ENCODE measurements at places on chromosomes 1 and 21.

- no peak for DNase-seq
Measured at GRCh38 chr1:165633614-165634013, 2.6 kb downstream of the MGST3 start.

DNA sequence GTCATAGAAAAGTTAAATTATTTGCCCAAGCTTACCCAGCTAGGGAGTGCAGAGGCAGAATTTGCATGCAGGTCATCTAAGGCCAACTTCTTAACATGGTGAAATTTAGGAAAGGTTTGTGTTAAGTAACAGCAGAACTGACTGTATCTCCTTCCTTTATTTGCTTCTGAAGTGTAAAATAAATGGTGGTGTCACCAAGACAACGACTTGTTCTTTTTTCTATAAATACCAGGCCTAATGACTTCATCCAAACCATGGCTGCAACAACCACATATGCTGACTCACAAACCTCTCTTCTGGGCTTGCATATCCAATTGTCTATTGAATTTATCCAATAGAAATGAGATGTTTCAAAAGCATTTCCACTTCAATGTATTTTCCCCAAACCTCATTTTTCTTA, 19.1 kb downstream of the COL24A1 start:
- DNase-seq = peak; percentile 36

DNA sequence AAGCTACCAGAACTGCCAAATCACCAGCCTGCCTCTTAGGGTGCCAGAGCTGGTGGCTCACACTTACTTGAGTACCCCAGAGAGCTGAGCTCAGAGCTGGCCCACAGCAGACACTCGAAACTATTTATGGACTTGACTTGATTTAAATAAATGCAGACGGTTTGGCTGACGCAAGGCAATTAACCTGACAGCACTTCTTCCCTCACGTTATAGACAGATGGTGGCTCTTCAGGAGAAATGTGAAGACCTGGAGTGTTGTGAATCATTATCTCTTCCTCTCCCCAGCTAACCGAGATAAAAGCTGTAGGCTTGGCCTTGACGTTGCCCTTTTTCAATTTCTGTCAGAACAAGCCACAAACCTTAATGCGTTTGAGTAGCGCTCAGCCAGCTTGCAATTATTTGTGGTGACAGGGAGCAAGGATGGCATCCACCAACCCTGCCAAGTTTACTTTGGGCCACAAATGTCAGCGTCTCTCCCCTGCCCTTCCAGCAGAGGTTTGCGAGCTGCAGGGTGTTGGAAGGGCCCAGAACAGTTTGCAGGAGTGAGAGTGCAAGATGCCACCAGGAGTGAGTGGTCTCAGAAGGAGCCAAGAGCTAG, 34.0 kb upstream of the BCAR3 start:
- no peak for DNase-seq

DNA sequence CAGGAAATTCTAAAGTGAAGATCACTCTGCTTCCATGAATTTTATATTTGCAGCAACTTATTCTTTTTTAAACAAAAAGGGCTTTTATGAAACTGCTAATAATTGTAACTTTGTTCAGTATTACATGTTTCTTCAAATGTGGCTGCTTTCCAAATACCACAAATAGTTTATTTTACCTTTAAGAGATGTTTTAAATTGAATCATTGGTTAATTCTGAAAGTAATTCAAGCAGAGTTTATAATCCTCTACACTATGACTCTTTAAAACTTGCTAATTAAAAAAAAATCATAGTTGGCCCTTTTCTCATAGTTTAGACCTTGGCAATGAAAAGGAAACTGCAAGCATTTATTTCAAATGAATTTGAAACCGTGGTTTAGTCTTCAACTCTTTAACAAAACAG, 59.6 kb downstream of the SDCCAG8 start:
- DNase-seq = no peak

DNA sequence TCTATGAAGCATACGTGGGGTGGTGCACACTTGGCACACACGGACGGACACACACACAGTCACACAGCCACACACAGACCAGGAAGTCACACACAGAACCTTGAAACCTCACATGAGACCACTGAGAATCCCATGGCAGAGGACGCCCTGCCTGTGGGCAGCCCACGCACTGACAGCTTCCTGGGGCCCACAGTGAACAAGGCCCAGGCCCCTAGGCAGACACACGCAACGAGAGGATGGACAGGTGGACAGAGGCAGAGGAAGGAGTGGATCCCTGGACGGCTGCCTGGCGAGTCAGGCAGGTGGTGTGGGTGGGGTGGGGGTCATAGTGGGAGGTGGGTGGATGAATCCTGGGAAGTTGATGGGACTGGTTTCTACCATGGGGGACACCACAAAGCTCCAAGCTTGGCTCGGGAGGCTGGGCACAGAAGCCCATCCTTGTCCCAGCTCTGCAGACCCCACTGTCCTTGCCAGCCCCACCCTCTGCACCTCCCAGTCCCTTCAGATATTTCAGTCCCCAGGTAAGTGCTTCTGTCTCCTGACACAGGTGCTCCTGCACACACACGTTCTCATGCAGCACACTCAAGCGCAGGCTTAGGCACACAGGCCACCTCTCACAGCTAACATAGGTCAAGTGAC, 49.1 kb downstream of the WNT9A start:
- DNase-seq = peak; percentile 10

- no peak for DNase-seq
Measured at GRCh38 chr1:8603220-8603616, 214.2 kb downstream of the RERE start.

DNA sequence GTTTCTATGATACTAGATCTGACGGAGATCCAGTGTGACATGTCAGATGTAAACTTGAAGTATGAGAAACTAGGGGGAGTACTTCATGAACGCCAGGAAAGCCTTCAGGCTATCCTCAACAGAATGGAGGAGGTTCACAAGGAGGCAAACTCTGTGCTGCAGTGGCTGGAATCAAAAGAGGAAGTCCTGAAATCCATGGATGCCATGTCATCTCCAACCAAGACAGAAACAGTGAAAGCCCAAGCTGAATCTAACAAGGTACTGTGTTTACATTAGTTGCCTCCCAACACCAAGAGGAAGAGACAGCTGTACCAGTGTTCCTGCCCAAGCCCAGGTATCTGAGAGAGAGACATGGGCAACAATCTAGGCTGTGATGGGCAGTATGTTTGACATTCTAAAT, 112.2 kb upstream of the BMP8A start:
- no peak for DNase-seq

GRCh38 chr1:155125946-155126555, 1.6 kb upstream of the EFNA1 start:
- DNase-seq = no peak

GRCh38 chr1:160214481-160215140, 9.4 kb downstream of the PEA15 start:
- no peak for DNase-seq

DNA sequence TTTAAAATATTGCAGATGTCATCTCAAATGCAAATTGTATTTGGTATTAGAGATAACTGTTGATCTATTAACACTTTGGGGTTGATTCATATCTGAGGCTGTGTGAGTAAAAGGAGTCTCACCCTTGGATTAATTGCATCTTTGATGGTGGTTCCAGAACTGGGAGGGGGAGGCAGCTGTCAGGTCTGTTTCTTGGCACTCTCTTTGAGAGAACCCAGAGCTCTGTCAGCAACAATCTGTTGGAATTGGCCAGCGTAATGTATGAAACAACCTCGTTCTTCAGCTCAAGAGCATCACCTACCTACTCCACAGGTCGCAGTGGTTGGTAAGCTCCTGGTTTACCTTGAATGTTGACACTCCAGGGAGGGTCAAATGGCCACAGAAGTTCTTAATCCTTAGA, 424.1 kb downstream of the CAMTA1 start:
- no peak for DNase-seq

- DNase-seq = no peak
Measured at GRCh38 chr1:51285055-51285454, 45.3 kb downstream of the TTC39A start.

GRCh38 chr1:222790520-222790919, 24.3 kb upstream of the DISP1 start:
- no peak for DNase-seq

- DNase-seq = peak; percentile 44
Measured at GRCh38 chr21:42403611-42404231, at the start of gene UBASH3A. UBASH3A (plus strand) TSS chr21:42403902; CDS start chr21:42403946, 44 bp downstream.

DNA sequence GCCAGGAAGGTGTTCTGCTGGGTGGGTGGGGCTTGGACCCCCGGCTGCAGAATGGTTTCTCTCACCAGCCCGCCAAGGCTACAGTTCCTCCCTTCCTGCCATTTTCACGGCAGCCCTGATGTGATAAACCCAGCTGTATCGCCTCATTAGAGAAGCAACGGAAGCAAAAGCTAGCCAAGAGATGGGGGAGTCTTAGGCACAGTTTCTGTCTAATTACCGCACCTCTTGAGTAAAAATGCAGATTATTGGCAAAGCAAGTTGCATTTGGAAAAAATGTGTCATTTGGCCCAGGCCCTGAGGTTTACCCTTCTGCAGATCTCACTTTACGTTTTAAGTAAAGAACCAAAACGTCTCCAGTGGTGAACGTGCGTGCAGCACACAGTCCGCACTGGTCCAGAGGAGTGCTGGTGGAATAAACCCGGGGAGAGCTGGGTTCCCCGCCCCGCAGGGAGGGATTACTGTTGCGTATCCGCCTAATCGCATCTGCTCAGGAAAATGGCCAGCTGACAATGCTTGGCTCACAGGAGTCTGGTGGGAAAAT, 109.9 kb downstream of the GALNT2 start:
- DNase-seq = no peak

GRCh38 chr1:66494482-66494881, 39.5 kb upstream of the SGIP1 start:
- no peak for DNase-seq

GRCh38 chr1:101235216-101235695, 1.6 kb upstream of the S1PR1 start:
- DNase-seq = peak; percentile 45

GRCh38 chr1:171403393-171403792, 81.9 kb upstream of the PRRC2C start:
- DNase-seq = no peak

GRCh38 chr21:38486221-38486620, 12.1 kb downstream of the ERG start:
- DNase-seq = no peak

DNA sequence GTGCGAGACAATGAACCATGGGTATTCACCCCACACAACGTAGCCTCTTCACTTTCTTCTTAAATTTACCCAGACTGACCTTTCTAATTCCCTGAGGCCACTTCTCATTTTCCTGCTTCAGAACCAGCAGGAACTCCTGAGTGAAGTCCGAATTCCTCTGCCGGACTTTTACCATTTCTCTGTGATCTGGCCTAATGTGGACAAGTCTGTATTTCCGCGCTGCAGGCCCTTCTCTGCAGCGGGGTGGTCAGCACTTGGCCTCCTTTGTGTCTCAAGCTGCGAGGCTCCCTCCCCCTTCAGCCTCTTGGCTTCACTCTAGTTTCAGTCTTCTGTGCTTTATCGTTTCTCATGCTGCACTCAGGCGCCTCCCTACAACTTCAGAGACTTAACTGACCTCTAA, 9.4 kb upstream of the CTBS start:
- no peak for DNase-seq

DNA sequence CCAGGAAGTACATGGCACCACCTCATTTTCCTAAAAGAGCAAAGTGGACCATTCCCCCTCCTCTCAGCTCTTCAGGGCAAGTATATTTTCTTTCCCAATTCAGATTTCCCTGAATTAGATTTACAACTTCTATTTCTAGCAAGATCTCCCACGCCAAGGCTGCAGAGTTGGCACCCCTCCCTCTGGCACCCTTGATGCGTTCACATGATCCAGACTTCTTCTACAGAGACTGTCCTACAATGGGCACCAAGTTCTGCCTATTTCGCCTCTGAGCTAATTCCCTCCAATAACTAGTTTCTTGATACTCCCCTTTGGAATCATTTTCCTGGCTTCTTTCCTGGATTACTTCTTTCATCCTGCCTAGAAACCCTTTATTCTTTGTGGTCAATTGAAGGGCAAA, 122.0 kb downstream of the CDC7 start:
- no peak for DNase-seq

DNA sequence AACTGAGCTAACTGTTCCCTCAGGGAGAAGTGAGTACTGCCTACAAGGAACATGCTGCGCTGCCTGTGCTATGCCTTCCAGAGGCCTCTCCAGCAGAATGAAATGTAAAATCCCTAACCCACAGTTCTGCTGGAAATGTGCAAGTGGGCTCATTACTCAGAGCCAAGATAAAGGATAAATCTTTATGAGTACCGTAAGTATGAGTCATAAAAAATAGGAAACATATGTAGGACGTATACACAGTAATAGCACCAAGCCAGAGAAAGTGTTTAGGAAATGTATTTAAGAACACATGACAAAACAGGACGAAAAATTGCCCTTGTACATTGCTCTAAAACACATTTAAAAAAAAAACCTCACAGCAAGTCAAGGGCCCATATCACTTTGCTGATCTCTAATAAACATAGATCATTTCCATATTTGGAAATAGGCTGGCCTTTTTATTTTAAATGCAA, 104.6 kb downstream of the TGFBR3 start:
- DNase-seq = no peak

DNA sequence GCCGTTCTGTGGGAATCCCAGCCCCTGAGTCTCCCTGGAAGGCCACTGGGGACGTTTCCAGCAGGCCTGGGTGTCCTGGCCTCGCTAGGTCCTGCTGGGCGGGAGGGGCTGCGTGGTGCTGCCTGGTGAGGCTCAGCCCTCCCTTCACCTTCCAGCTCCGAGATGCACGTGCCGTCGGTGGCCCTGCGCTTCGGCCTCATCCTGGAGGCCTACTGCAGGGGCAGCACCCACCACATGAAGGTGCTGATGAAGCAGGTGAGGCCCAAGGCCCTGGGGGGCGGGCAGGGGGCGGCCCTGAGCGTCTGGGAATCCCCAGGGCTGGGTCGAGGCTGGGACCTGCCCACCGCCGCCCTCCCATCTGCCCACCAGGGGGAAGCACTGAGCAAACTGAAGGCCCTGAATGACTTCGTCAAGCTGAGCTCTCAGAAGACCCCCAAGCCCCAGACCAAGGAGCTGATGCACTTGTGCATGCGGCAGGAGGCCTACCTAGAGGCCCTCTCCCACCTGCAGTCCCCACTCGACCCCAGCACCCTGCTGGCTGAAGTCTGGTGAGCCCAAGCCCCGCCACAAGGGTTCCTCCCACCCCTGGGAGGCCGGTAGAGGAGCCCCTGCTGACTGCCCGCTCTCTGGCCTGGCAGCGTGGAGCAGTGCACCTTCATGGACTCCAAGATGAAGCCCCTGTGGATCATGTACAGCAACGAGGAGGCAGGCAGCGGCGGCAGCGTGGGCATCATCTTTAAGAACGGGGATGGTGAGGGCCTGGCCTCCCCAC, 70.3 kb downstream of the PIK3CD start:
- peak; percentile 84 for DNase-seq

- no peak for DNase-seq
Measured at GRCh38 chr21:34938089-34938764, 110.9 kb downstream of the RUNX1 start.

- no peak for DNase-seq
Measured at GRCh38 chr1:33763406-33763805, 100.5 kb upstream of the HMGB4 start.

DNA sequence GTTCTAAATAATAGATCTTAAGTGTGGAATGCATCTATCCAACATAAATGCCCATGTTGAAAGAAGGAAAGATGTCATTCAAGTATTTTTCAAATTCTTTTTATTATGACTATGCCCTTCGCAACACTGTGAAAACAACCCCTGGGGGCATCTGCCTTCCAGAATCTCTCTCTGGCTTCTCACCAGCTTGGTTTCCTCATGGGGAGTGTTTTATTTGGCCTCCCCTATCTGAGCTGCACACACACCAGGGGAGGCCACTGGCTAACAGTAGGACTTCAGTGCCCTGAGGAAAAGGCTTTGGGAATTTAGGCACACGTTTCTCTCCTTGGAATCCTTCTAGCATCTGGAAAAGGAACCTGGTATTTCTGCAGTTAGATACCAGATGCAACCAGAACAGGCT, 130.6 kb downstream of the EDEM3 start:
- no peak for DNase-seq

GRCh38 chr1:87464022-87464490, 135.4 kb downstream of the LMO4 start:
- DNase-seq = no peak

All from CD4-positive, alpha-beta T cell treated with Interleukin-4 for 1 hour (primary cell).